ENCODE measurements at places on chromosomes 3 and 15. TPM values are rescaled to one million over a fixed set of nuclear protein-coding genes. Genes with fewer than 3 reads are reported as not detected.
A peak's percentile ranks its signal among the peaks of the same experiment; 100 is the strongest.

- no peak for DNase-seq
Measured at GRCh38 chr3:46863261-46863782, at the start of gene MYL3. Gene MYL3, minus strand, starts transcription at chr3:46863444. Its CDS starts 54 bp downstream, at chr3:46863390.

DNA sequence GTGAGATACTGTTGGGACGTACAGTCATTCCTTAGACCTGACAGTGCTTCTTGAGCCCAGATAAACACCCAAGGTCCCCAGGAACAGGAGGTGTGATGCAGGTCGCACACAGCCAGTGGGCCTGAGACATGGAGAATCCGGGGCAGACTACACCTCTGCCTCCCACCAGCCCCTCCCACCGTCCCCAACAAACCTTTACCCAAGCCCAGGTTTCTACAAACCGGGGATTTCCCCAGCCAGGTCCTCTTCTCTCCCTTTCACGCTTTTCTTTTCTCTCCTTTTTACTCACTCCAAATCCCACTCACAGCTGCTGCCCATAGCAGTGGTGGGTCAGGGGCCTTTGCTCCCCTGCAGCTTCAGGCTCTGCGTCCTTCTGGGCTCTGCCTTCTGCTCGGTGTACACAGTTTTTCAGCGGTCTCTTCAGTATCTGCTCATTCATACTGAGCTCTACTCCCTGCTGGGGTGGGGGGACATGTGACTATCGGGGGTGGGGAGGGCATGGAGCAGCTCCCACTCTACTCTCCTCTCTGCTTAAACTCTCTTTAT, 4.8 kb upstream of the PCSK6 start:
- DNase-seq, result no peak

DNA sequence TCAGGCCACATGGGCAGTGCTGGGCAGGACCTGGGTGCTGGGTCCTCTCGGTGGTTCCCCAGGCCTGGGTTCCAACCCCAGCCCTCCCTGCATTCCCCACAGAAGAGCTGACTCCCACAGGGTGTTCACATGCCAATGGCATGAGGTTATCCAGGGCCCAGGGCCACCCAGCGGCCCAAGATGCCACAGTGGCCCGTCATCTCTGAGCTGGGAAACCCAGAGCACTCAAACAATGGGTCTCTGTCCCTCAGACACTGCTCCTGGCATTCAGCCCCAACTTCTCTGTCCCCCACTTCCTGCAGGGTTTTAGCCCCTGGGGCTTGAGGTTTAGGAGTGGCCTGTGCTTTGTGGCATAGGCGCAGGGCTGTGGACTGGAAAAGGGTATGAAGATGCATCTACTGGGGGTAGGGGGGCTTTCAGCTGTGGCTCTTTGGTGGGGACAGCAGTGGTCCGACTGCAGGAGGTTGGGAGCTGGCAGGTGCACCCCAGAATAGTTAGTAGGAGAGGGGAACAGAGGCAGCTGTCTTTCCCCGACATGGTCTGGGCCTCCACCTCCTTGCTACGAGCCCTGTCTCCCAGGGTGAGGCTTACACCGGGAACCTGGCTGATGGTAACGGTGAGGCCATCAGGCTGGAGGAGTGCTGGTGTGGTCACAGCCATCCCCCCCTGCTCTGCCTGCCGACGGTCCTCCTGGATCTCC, 1.7 kb downstream of the CCDC9B start:
- peak; percentile 91 for DNase-seq

Gene CLDN16
- 0.50 TPM for total RNA-seq

DNA sequence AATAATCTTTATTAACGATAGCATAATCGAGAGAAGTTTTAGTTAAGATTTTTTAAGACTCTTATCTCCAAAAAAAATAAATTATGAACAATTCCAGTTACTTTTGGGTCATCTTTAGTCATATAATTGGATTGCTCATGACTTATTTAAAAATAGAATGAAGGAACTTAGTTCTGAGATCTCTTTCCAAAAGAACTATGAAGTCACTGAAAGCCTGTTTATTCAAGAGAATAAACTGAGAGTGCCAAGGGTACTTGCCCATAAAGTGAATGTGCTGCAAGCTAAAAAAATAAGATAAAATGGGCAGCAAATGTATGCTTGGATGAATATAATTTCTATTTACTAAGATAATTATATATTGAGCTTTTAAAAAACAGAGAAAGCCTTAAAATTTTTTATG, 176.5 kb upstream of the PLSCR5 start:
- DNase-seq, result peak; percentile 16

DNA sequence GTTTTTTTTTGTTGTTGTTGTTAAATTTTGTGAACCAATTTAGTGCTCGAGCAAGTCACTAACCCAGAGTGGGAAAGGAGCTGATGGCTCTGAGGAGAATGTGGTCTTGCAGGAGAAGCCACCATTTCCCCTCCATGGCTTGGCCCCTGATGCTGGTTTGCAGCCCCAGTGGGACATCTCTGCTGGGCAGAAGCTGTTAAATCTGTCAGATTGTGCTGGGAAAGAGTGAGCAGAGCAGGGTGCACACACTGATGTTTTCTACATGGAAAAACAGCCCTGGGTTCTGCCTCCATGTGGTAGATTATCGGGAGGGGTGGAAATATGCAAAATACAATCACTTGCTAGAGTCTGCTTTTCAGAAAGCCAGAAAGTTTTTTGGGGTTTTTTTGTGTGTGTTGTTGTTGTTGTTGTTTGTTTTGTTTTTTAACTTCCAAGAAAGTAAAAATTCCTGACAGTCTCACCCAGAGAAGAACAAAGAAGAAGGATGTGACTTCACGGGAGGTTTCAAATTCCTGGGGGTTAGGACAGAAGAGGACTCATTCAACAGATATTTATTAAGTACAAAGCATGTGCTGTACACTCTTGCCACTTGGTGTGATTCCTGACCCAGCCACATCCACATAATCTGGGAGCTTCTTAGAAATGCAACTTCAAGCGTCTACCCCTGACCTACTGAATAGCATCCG, 133.7 kb downstream of the FOXB1 start:
- peak; percentile 71 for DNase-seq

Data from astrocyte (in vitro differentiated cells and primary cell).